ENCODE measurements at places on chromosomes 12 and 14.

DNA sequence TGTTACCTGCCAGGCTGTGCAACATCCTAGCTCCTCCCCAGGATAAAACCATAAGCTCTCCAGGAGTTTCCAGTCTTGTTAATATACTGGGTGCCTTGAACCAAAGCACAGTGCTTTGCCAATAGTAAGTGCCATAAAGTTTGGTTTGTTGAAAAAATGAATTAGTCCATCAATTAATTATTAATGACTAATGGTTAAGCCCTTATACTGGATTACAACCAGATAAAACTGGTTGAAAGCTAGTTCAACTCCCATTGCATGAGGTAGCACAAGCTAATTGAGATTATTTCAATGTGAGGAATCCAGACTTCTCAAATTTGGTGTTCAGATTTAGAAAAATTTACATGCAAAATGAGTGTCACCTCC, 1.6 kb upstream of the KRT3 start:
- no peak for DNase-seq

DNA sequence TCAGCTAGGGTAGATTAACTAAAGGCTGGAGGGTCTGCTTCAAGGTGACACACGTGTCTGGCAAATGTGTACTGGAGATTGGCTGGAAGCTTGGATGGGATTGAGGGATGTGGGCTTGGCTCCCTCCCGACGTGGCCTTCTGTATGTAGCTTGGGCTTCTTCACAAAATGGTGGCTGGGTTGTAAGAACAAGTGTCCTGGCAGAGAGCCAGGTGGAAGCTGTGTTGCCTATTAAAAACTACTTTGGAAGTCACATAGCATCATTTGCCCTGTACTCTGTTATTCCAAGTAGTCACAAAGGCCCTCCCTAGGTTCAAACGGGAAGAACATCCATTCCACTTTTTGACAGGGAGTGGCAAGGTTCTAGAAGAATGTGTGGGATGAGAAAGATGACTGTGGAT, 174.1 kb upstream of the PRICKLE1 start:
- DNase-seq = no peak

DNA sequence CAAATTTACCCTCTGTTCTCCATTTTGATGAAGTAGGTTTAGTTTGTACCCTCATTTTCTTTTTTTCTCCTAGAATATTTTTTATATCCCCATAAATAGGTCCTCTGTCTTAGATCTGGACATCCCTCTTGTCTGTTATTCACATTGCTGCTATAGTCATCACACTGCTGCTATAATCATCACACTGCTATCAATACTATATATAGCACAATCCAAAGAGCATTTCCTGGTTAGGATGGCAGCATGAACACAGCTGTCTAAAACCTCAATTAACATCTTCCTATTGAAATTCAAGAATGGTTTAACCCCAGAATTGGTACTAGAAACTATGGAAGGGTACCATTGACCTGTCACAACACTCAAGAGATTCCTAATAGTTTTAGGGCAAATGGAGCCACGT, 27.6 kb upstream of the CCDC91 start:
- no peak for DNase-seq

DNA sequence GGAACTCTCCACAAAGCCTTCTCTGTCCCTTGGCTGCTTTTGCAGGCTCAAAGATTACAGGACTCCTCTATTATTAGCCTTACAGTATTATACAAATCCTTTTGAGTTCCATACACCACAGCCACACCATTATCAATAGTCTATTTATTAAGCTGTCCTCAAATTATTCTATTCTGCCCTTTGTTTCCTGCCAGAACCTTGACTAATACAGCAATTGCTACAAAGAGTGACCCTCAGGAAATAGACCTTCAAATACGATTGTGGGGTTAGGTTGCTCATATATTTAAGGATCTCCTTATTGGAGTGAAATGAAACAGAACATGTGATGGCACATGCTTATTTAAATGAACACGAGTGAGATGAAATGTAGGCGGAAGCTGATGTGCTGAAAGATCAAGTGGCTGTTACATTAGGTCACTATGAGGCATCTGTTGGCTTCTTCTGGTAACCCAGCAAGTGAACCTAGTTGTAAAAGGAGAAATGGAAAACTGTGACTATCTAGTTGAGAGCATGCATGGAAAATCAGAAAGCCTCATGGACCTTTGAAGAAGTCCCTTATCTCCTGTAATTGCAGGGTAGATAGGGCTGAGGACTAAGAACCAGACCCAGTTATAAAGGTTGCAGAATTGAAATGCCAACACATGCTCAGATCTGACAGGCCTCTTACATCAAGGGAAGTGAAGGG, 75.5 kb downstream of the AVPR1A start:
- DNase-seq = no peak

DNA sequence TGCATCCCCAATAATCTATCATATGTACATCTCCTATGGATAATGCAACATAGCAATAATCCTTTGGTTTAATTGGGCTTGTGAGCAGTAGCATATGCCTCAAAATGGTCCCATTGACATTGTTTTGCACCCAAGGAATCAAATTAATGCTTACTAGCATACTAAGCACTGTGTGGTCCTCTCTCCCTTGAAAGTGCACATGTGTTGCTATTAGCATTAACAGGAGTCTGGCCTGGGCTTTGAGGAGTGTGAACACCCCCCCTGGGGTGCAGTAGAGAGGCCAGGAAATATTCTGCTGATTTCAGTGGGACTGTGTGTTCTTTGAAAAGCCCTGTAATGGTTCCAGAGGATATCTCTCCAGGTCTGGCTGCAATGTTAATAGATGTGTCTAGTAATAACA, 1148.4 kb downstream of the VRK1 start:
- DNase-seq = no peak

- no peak for DNase-seq
These were observed 57.3 kb downstream of the DAD1 start for GRCh38 chr14:22531451-22532344.

DNA sequence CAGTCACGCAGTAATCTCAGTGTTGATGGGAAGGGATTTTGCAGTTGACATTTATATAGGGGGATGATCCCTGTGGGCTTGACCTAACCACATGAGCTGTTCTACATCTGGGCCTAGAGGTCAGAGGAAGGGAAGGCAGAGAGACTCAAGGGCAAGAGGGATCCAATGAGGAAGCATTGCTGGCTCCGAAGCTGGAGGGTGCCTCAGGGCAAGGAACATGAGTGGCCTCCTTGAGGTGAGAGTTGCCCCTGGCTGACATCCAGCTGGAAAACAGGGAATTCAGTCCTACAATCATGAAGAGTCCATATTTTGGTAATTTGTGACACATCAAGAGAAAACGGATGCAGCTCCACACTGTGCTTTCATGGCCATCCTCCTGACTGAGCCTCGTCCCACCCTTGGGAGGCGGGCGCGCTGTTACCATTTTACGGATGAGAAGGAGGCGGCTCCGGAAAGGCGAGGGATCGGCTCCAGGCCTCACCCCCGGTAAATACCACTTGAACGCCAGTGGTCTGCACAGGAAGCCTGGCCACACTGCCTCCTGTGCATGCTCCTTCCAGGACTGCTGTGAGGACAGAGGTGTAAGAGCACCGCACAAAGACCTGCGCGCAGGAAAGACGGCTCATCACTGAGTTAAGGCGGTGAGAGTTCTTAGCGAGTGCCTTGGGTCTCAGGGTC, 18.5 kb upstream of the FKBP4 start:
- no peak for DNase-seq

- DNase-seq = no peak
These were observed 332.6 kb upstream of the SYT1 start for GRCh38 chr12:78531831-78532458.

DNA sequence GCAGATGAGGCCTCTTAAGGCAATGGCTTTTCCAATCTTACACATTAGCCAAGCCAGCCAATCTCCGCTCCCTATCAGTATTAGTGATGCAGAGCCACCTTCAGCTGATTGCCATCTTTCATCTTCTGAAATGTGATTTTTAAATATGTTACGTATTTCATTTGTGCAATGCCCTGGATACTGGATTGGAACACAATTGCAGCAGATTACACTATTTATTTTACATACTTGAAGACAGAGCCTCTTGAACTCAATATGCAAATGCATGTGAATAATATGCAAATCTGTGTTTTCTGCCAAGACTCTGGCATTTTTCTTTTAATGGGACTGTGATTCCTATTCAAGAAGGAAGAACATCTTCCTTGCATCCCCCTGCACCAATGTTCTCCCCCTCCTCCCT, 90.5 kb downstream of the GRIN2B start:
- DNase-seq = no peak

DNA sequence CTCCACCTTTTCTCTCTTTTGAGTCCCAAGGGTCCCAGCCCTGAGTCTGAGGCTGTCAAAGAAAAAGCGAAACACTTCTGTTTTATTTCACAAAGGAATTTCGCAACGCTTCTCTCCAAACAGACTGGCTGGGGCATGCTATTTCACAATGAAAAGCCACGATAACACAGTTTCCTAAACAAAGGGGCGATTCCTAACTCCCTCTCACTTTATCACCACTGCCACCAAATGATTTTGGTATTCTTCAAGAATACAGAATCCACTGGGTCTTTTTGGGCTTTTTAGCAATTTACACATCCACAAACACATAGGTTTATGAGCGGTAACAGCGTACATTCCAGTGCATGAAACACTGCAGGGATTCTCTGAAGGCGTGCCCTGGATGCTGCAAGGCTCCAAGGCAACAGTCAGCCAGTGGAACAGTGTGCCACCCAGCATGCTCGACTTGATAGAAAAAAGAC, 161.2 kb downstream of the DAD1 start:
- peak; percentile 83 for DNase-seq

DNA sequence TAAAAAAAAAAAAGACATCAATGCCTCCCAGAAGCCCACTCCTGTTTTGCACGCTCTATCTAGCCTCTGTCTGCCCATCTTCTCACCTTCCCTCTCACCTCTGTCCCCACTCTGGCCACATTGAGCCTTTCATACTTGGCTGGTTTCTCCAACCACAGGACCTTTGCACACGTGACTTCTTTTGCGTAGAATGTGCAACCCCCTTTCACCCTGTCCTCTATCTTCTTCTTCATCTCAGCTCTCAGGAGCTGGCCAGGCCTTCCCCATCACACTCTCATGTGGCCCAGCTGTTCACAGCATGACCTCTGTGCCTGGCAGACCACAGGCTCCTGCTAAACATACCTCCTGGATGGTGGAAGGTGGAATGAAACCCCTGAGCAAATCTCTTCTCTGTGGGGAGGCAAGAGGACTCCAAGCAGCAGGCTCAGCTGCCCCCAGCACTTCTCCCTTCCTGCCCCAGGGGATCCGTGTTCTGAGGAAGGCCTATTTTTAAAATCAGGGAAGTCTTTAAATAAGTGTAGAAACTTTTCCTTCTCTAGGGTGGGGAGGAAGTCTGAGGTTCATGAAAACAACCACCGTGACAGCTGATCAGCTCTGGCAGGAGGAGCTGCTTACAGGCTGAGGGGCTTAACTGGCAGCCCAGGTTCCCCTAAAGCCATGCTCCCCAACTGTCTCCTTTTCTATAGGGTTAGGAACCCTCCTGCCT, 11.6 kb downstream of the HVCN1 start:
- DNase-seq = peak; percentile 85

- no peak for DNase-seq
These were observed 691.8 kb downstream of the BCL11B start for GRCh38 chr14:98580131-98580678.

All from choroid plexus epithelial cell (primary cell).